ENCODE measurements at places on chromosomes 6 and 20. TPM values are rescaled to one million over a fixed set of nuclear protein-coding genes. Genes with fewer than 3 reads are reported as not detected.
A peak's percentile ranks its signal among the peaks of the same experiment; 100 is the strongest.

- no peaks in the 10 kb centered on the region for H3K27me3 ChIP-seq
- DNase-seq: peak; percentile 75
- peak overlapping the region; percentile 61 for H3K27ac ChIP-seq
- H3K4me3 ChIP-seq: no peak overlapping the region
- peaks cover 34% of the 10 kb centered on the region for H3K4me1 ChIP-seq
These were observed 41.4 kb downstream of the DTNBP1 start for GRCh38 chr6:15621203-15622044.

LINC00237 gene
- total RNA-seq: not detected

- no peaks in the 10 kb centered on the region for H3K27me3 ChIP-seq
- H3K4me3 ChIP-seq: no peak overlapping the region
- no peak overlapping the region for H3K27ac ChIP-seq
- H3K36me3 ChIP-seq: no peaks in the 10 kb centered on the region
- no peak for DNase-seq
These were observed 40.2 kb upstream of the CRISP1 start for GRCh38 chr6:49906526-49906925.

NRSN1 gene
- not detected for total RNA-seq

GRCh38 chr20:6692566-6693173 is 74.8 kb upstream of the BMP2 start:
- no peaks in the 10 kb centered on the region for H3K4me1 ChIP-seq
- no peak overlapping the region for H3K4me3 ChIP-seq
- no peak for DNase-seq

All from lower lobe of right lung (tissue), 2 donors.